ENCODE measurements at places on chromosomes 6 and 20.
A peak's percentile ranks its signal among the peaks of the same experiment; 100 is the strongest.

- no peak for DNase-seq
These were observed 5.4 kb downstream of the RALY start for GRCh38 chr20:33999025-33999649.

- peak; percentile 49 for DNase-seq
These were observed 438.4 kb upstream of the SPTLC3 start for GRCh38 chr20:12570371-12570770.

DNA sequence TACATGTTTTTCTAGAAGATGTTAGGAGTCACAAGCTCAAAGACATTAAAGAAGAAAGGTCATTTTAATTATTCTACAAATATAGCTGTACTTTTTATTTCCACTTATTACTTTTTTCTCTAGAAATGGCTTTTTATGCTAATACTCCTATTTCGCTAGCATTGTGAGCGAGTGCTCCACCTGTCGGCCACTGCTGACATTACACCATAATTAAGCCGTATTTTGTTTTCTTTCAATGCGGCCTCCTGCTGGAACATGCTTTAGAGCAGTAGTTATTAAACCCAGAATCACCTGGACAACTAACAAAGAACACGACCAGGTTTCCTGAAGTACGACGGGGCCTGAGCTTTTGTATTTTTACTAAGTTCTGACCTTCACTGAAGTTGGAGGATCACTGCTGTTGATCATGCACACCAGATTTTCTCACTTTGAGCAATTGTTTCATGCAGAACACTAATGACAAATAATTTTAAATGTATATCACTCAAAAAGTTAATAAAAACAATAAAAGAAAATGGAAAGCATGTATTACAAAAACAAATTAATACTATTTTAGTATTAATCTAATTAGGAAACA lies 74.1 kb upstream of the PAK5 start:
- peak; percentile 61 for DNase-seq

- DNase-seq, result no peak
These were observed 138.2 kb upstream of the DTNBP1 start for GRCh38 chr6:15800841-15801617.

DNA sequence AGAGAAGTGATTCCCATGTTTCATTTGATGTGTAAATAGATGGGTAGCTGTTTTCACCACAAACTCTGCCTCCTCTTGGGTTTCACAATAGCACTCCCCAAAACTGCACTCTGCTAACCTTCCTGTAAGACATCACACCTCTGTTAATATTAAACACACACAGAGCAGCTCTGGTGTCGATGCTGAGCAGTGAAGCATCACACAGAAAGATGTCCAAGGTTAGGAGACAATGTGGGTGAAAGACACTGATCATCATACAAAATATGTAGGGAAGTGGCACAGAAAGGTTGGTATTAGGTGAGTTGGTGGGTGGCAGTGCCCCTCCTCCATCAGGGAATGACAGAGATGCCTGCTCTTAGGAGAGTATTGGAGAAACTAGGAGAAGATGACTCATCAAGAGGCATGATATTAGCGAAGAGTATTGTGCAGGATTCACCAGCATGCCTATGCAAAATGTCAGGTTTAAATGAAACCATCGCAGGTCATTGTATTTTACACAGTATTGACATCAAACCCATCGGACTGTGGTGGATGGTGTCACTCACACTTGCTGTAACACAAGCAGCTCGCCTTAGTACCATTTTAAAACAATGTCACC lies 199.7 kb downstream of the TBXT start:
- no peak for DNase-seq

DNA sequence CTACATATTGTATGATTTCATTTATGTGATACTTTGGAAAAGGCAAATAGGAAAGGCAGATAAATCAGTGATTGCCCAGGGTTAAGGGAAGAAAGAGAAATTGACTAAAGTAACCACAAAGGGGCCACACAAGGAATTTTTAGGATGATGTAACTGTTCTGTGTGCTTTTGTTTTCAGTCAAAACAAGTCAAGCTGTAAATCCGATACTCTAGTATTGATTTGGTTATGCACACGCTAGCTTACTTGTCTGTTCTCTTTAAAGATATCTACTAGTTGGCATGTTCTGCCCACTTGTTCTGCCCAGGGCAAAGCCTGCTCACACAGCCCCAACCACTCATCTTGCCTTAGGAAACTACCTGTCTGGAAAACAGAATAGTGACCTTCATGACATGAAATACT lies 6.4 kb downstream of the FBXL4 start:
- no peak for DNase-seq
